ENCODE measurements at places on chromosomes 2 and 18.

DNA sequence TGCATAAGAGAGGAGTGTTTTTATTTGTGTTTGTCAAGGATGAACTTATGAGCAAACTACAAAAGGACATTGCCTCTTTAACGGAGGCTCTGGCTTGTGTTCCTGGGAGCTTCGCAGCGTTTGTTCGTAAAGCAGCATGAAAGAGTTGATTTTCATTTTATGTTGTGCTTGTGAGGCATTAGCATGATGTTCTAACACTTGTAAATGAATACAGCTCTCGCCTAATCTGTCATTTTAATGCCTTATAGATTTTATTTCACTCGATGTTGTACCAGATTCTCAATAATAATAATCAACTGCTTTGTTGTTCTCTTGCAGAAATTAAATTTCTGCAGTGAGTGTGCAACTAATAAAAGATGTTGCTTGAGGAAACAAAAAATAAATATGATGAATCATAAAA, 687.3 kb upstream of the FANCL start:
- DNase-seq, result no peak
- no peaks in the 10 kb centered on the region for H3K36me3 ChIP-seq
- no peaks in the 10 kb centered on the region for H3K4me1 ChIP-seq
- H3K27me3 ChIP-seq, result no peaks in the 10 kb centered on the region
- H3K4me3 ChIP-seq, result no peak overlapping the region
- H3K27ac ChIP-seq, result no peak overlapping the region

DNA sequence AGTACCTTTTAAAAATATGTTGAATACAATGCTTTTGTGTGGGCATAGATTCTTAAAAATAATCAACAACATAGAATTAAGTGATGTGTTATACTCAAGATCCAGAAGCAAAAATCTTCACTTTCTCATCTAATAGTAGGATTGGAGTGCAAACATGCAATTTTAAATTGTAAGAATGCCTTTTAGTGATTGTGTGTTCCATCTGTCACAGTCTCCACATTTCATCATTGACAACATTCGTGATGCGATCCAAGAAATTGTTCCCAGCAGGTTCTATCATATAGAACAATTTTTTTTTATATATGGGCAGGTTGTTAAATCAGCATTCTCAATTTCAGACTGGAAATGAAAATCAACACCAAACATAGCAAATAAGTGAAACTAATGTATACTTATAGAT, 1671.8 kb upstream of the SLC39A10 start:
- no peak overlapping the region for H3K4me3 ChIP-seq
- no peak overlapping the region for H3K27ac ChIP-seq
- H3K4me1 ChIP-seq, result no peaks in the 10 kb centered on the region

- H3K4me3 ChIP-seq, result no peak overlapping the region
- H3K27ac ChIP-seq, result no peak overlapping the region
- no peaks in the 10 kb centered on the region for H3K27me3 ChIP-seq
- no peaks in the 10 kb centered on the region for H3K4me1 ChIP-seq
- no peaks in the 10 kb centered on the region for H3K36me3 ChIP-seq
- DNase-seq, result no peak
Observed at GRCh38 chr2:56148825-56149224, 35.0 kb upstream of the CCDC85A start.

GRCh38 chr2:240284503-240285259, 144.2 kb upstream of the OTOS start:
- H3K27me3 ChIP-seq, result no peaks in the 10 kb centered on the region
- no peaks in the 10 kb centered on the region for H3K36me3 ChIP-seq
- H3K4me3 ChIP-seq, result no peak overlapping the region
- DNase-seq, result no peak
- no peak overlapping the region for H3K27ac ChIP-seq
- H3K4me1 ChIP-seq, result no peaks in the 10 kb centered on the region

DNA sequence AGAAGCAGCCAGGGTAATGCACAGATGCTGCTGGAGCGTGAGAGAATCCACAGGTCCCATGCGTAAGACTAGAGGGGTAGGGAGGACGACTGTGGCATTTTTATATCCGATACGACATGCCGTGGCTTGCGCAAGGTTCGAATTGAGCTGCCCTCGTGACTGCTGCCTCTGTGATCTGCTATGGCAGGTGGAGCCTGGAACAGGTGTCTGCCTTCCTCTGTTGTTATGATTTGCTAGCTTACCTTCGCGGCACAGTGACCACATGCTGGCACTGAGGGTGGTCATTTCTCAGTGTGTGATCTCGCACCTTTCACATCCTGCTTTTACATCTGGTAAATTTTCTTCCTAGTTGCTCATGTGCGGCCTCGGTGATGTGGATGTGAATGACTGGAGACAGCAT, 240.2 kb downstream of the ALPK2 start:
- no peak overlapping the region for H3K4me3 ChIP-seq
- H3K27ac ChIP-seq, result no peak overlapping the region
- H3K36me3 ChIP-seq, result peaks cover 13% of the 10 kb centered on the region
- H3K27me3 ChIP-seq, result no peaks in the 10 kb centered on the region
- no peaks in the 10 kb centered on the region for H3K4me1 ChIP-seq
- DNase-seq, result no peak

DNA sequence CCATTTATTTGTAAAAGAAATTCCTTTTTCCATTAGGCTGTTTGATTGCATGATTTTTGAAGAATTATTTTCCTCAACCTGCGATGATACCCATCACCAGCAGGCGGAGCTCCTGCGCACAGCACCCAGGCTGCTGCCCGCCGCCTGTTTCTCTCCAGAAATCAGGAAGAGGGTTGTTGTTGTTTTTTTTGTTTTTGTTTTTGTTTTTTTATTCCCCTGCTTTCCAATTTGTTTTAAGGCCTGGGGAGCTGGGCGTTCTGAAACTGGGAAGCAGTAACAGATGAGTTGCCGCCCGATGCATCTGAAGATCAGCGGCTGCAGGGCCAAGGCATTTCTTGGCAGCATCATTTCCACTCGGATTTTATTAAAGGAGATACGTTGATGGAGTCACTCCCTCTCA, 132.1 kb downstream of the MBP start:
- H3K36me3 ChIP-seq, result no peaks in the 10 kb centered on the region
- peak; percentile 84 for DNase-seq
- H3K4me3 ChIP-seq, result no peak overlapping the region
- no peaks in the 10 kb centered on the region for H3K27me3 ChIP-seq

DNA sequence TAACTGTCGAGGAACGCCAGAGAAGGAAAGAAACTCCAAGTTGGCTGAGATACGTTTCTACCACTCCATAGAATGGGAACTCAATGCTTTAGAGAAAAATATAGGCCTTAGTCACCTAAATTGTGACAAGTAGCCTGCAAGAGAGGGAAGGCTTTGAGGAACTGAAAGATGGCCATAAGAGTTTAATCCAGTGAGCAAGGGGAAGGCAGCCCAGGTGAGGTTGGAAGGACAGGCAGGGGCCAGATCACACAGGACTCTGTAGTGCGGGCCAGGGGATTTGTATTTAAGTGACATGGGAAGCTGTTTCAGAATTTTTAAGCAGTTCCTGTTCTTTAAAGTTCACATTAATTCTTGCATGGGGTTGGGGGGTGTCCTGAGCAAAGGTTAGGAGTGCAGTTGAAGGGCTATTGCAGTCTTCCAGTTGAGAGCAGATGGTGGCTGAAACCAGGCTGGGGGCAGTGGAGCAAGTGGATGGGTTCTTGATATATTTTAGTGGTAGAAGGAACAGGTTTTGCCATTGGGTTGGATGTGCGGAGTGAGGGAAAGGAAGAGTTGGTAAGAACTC, 138.9 kb upstream of the PELI1 start:
- H3K36me3 ChIP-seq, result no peaks in the 10 kb centered on the region
- H3K4me1 ChIP-seq, result no peaks in the 10 kb centered on the region
- no peak for DNase-seq
- H3K4me3 ChIP-seq, result no peak overlapping the region
- no peaks in the 10 kb centered on the region for H3K27me3 ChIP-seq
- no peak overlapping the region for H3K27ac ChIP-seq

DNA sequence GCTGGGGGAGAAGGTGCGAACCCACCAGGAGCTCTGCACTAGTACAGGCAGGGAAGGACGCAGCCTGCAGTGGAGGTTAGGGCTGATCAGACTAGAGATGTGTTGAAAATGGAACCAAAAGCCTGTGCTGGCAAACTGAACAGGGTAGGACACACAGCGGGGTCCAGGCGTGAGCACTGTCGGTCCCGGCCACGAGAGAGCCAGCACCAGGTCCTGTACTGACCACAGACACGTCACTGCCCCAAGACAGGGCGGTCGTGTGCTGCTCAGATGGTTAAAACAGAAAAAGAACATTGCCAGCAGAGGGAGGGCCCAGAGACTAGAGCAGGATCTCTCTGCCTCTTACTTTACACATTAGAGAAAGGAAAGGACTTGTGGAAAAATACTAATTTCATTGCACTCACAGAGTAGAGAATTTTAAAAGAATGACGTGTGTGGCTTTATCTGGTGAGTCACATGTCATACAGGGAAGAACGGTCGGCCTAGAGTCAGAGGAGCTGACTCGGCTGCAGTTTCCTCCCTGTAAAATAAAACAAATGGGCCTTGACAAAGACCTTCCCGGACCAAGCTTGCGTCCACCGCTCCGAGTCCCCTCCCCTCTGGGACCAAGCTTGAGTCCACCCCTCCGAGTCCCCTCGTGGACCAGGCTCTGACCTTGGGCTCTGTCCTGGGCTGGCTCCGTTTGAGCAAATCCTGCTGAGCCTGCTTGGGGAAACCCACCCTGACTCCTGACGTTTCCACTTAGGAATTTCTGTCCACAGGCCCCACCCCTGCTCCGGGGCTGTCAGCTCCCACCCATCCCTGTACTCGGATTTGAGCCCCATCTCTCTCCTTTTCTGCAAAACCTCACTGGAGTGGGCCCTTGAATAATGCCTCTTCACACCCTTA, 16.7 kb upstream of the ADI1 start:
- H3K27me3 ChIP-seq, result no peaks in the 10 kb centered on the region
- H3K36me3 ChIP-seq, result no peaks in the 10 kb centered on the region
- DNase-seq, result peak; percentile 45

- H3K27me3 ChIP-seq, result no peaks in the 10 kb centered on the region
- no peak overlapping the region for H3K4me3 ChIP-seq
- DNase-seq, result no peak
- no peaks in the 10 kb centered on the region for H3K36me3 ChIP-seq
- H3K4me1 ChIP-seq, result no peaks in the 10 kb centered on the region
- H3K27ac ChIP-seq, result no peak overlapping the region
Observed at GRCh38 chr18:72171596-72171995, 372.5 kb downstream of the CBLN2 start.

GRCh38 chr2:101305492-101306078, 2.9 kb downstream of the RNF149 start:
- H3K27ac ChIP-seq, result no peak overlapping the region
- peak overlapping the region; percentile 95 for H3K4me3 ChIP-seq
- H3K27me3 ChIP-seq, result no peaks in the 10 kb centered on the region

- H3K27me3 ChIP-seq, result no peaks in the 10 kb centered on the region
- H3K36me3 ChIP-seq, result no peaks in the 10 kb centered on the region
- no peak overlapping the region for H3K4me3 ChIP-seq
- no peaks in the 10 kb centered on the region for H3K4me1 ChIP-seq
- no peak overlapping the region for H3K27ac ChIP-seq
Observed at GRCh38 chr2:213021971-213022899, 129.2 kb downstream of the IKZF2 start.

GRCh38 chr2:177329064-177329463, 63.5 kb upstream of the AGPS start:
- H3K36me3 ChIP-seq, result no peaks in the 10 kb centered on the region
- H3K27me3 ChIP-seq, result no peaks in the 10 kb centered on the region
- H3K4me3 ChIP-seq, result no peak overlapping the region
- no peak for DNase-seq
- H3K27ac ChIP-seq, result no peak overlapping the region
- H3K4me1 ChIP-seq, result no peaks in the 10 kb centered on the region

- H3K4me3 ChIP-seq, result no peak overlapping the region
- DNase-seq, result no peak
- peaks cover 5% of the 10 kb centered on the region for H3K4me1 ChIP-seq
- peak overlapping the region; percentile 77 for H3K27ac ChIP-seq
- H3K27me3 ChIP-seq, result no peaks in the 10 kb centered on the region
Observed at GRCh38 chr2:134189009-134189720, 64.7 kb upstream of the MGAT5 start.

DNA sequence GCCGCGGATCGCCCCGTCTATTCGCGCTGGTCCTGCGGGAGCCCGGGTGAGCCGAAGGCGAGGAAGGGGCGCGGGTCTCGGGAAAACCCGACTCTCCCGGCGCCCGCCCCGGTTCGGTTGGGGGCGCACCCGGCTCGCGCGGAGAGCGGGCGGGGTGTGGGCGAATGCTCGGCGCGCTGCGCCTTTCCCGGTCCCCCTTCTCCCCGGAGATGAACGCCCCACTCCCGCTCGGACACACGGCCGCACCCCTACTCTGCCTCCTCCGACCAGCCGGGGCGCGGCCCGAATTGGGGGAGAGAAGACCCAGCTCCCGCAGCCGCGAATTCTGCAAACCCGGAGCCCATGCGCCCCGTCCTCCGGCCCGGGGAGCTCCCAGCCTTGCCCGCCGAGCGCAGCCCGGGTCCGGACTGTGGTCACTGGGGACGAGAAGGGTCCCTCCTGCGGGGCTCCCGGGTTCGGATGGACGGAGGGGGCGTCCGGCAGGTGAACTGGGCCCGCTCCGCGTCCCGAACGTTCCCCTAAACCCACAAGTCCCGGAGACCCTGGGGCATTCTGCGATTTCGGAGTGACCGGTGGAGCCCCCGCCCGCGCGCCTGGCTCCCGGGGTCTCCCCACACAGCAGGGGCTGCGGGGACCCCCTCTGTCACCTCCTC, 734 bp downstream of the KCNG2 start:
- H3K4me1 ChIP-seq, result peaks cover 12% of the 10 kb centered on the region
- H3K27me3 ChIP-seq, result peaks cover 6% of the 10 kb centered on the region
- H3K27ac ChIP-seq, result no peak overlapping the region
- no peak for DNase-seq

GRCh38 chr2:240353944-240354343, 81.5 kb upstream of the GPC1 start:
- no peak overlapping the region for H3K27ac ChIP-seq
- H3K36me3 ChIP-seq, result no peaks in the 10 kb centered on the region
- no peak overlapping the region for H3K4me3 ChIP-seq
- peak; percentile 42 for DNase-seq

GRCh38 chr2:56184500-56185011, 766 bp downstream of the CCDC85A start:
- H3K27me3 ChIP-seq, result no peaks in the 10 kb centered on the region
- H3K27ac ChIP-seq, result no peak overlapping the region
- peak; percentile 24 for DNase-seq
- peak overlapping the region; percentile 52 for H3K4me3 ChIP-seq
- H3K36me3 ChIP-seq, result no peaks in the 10 kb centered on the region

DNA sequence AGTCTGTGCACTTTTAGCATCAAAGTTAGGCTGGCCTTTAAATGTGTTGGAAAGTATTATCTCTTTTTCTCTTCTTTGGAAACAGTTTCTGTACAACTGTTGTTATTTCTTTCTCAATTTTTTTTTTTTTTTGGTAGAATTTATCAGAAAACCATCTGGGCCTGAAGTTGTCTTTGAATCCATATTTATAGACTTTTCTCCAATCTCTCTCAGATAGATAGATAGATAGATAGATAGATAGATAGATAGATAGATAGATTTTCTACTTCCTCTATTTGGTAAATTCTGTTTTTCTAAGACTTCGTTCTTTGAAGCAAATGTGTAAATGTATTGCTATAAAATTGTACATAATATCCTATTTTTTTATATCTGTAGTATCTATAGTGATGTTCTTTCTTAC, 17.5 kb downstream of the DNAJC10 start:
- no peak for DNase-seq
- H3K4me3 ChIP-seq, result no peak overlapping the region
- H3K27ac ChIP-seq, result no peak overlapping the region
- H3K27me3 ChIP-seq, result no peaks in the 10 kb centered on the region
- H3K4me1 ChIP-seq, result peaks cover 8% of the 10 kb centered on the region

GRCh38 chr2:16669388-16669787, 3.8 kb upstream of the CYRIA start:
- H3K4me3 ChIP-seq, result no peak overlapping the region
- H3K4me1 ChIP-seq, result peaks cover 3% of the 10 kb centered on the region

GRCh38 chr2:222303828-222304736, 5.3 kb upstream of the PAX3 start:
- no peaks in the 10 kb centered on the region for H3K36me3 ChIP-seq
- peaks cover 5% of the 10 kb centered on the region for H3K27me3 ChIP-seq
- no peak for DNase-seq

Data from pancreas (tissue), 10 donors.